CD4-positive, alpha-beta memory T cell (primary cell): ENCODE measurements at places on chromosomes 13 and 19. TPM values are rescaled to one million over a fixed set of nuclear protein-coding genes. Genes with fewer than 3 reads are reported as not detected.

GRCh38 chr13:66700117-66700601, 530.0 kb downstream of the PCDH9 start:
- DNase-seq = no peak

DNA sequence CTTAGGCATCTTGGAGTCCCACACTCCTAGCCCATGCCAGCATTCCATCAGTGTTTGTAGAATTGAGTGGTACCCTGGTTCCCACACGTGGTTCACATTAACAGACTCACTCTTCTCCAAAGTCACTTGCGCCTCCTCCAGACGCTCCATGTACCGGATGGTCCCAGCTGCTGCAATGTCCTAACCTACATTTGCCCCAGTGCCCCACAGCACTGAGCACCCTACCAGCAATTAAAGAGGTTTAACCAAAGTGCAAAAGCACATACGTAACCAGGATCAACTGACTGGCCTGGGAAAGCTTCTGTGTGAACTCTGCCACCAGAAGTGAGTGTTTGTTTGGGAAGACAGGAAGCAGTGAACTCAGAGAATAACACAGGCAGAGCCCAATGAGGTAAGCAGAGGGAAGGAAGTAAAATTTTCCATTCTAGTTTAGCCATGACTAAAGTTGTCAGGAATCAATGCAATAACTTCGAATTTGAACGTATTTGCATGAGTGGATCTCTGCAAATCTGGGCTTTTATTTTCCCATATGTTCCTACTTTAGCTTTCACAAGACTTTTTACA, 7.3 kb upstream of the MEDAG start:
- DNase-seq = no peak

- DNase-seq = no peak
Measured at GRCh38 chr19:2602391-2603181, 99.9 kb downstream of the GNG7 start.

GRCh38 chr13:54750521-54750920, 1721.9 kb downstream of the OLFM4 start:
- DNase-seq = no peak

DNA sequence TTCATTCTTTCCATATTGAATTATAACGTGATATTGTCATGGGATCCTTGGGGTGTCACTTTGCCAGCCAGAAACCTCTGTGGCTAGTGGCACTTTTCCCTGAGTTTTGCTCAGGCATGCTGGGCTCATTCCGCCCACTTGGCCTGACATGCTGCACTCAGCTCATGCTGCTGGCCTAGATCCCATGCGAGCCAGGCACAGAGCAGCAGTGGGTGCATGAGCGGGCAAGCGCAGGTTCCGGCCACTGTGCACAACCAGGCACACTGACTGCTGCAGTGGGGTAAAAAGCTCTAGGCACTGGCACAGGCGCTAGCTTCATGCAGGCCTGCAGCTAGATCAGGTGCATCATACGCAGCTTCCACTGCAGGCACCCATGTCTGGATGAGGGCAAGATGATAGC, 221.2 kb downstream of the MAB21L1 start:
- DNase-seq = no peak

GRCh38 chr13:98772794-98773452, 20.5 kb upstream of the SLC15A1 start:
- no peak for DNase-seq

- DNase-seq = no peak
Measured at GRCh38 chr19:10752237-10752912, 34.5 kb downstream of the DNM2 start.

Gene TDRD3
- total RNA-seq = 29.4 TPM

Gene SERPINE3
- not detected for total RNA-seq

Gene PBX4
- 56.3 TPM for total RNA-seq

Gene CCL25
- total RNA-seq = not detected

Gene CRB3
- total RNA-seq = 4.2 TPM
